Left ventricle myocardium inferior (tissue), 1 donor: ENCODE measurements at places on chromosomes 3 and 15. TPM values are rescaled to one million over a fixed set of nuclear protein-coding genes. Genes with fewer than 3 reads are reported as not detected.

DNA sequence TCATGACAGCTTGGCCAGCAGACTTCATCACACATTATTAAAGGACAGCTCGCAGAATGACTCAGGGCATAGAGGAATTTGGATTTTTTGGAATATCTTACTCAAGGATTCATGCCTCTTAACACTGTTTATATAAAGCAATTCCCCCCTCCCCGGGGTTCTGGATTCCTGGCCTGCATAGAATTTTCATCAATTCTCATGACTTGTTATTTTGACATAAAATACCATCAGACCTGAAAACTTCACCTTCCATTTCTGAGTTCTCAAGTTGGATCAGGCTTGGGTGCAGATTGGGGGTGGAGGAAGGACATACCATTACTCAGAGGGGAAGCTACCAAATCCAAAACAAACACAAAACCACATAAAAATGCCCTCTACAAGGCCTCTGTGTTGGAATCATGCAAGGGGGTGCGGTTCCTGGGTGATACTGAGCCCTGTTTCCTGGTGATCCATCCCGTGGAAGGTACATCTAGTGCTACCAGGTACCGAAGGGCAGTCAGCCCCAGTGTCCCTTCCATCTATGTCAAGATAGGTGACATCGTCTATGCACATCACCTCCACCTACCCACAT, 95.3 kb downstream of the DAPK2 start:
- H3K4me1 ChIP-seq: no peaks in the 10 kb centered on the region
- H3K36me3 ChIP-seq: peaks cover 5% of the 10 kb centered on the region
- DNase-seq: no peak
- no peak overlapping the region for H3K27ac ChIP-seq
- H3K27me3 ChIP-seq: no peaks in the 10 kb centered on the region

DNA sequence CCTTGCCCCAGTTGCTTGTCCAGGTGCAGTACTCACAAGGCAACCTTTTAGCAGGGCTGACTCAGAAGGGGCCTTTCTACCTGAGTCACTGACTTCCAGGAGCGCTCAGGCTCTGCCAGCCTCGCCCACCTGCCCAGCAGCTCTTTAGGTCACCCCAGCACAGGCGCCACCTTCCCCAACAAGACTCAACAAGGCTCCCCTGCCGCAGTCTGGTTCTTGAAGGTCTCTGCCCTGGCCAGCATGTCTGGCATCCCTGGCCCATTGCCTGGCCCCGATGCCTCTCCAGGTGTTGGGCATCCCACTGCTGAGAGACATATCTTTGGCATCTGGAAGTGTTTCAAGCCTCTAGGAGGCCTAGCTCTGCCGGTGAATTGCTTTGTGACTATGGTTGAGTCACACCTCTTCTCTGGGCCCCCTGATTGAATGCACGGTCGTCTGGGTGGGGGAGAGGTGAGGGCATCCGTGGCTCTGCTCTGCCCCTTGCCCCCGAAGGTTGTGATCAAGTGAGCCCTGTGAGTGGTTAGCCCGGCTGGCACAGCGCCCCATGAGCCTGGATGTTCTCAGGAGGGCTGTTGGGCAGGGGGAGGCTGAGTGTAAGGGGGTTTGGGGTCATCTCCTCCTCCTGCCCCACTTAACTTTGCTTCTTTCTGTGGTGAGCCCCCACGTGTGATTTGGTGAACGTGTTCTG, 21.6 kb downstream of the SNX33 start:
- no peaks in the 10 kb centered on the region for H3K36me3 ChIP-seq
- H3K4me1 ChIP-seq: peaks cover 67% of the 10 kb centered on the region
- H3K27ac ChIP-seq: no peak overlapping the region
- H3K27me3 ChIP-seq: no peaks in the 10 kb centered on the region

DNA sequence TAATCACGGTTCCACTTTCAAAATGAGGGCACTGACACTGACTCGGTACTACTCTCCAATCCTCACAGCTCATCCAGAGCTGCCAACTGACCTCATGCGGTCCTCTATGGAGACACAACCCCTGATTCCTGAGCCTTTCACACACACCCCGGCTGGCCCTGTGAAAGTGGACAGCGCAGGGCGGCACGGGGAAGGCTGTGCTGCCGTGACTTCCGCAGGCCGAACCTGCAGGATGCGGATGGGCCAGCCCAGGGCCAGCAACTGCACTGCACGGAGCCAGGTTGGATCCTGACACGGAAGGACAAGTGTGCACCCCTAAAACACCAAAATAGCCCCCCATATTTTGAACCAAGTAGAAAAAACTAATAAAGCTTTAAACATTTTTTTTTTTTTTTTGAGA, 41.0 kb downstream of the IQSEC1 start:
- no peak overlapping the region for H3K4me3 ChIP-seq
- H3K4me1 ChIP-seq: peaks cover 13% of the 10 kb centered on the region
- H3K36me3 ChIP-seq: no peaks in the 10 kb centered on the region
- H3K27me3 ChIP-seq: no peaks in the 10 kb centered on the region
- H3K27ac ChIP-seq: no peak overlapping the region

- H3K27me3 ChIP-seq: peaks cover 47% of the 10 kb centered on the region
- H3K4me3 ChIP-seq: no peak overlapping the region
- H3K4me1 ChIP-seq: no peaks in the 10 kb centered on the region
- H3K27ac ChIP-seq: no peak overlapping the region
Measured at GRCh38 chr3:58746758-58747157, 80.2 kb upstream of the FAM3D start.

GRCh38 chr3:71077070-71077469, 506.5 kb downstream of the FOXP1 start:
- H3K36me3 ChIP-seq: no peaks in the 10 kb centered on the region
- no peaks in the 10 kb centered on the region for H3K27me3 ChIP-seq
- peaks cover 55% of the 10 kb centered on the region for H3K4me1 ChIP-seq
- DNase-seq: no peak

DNA sequence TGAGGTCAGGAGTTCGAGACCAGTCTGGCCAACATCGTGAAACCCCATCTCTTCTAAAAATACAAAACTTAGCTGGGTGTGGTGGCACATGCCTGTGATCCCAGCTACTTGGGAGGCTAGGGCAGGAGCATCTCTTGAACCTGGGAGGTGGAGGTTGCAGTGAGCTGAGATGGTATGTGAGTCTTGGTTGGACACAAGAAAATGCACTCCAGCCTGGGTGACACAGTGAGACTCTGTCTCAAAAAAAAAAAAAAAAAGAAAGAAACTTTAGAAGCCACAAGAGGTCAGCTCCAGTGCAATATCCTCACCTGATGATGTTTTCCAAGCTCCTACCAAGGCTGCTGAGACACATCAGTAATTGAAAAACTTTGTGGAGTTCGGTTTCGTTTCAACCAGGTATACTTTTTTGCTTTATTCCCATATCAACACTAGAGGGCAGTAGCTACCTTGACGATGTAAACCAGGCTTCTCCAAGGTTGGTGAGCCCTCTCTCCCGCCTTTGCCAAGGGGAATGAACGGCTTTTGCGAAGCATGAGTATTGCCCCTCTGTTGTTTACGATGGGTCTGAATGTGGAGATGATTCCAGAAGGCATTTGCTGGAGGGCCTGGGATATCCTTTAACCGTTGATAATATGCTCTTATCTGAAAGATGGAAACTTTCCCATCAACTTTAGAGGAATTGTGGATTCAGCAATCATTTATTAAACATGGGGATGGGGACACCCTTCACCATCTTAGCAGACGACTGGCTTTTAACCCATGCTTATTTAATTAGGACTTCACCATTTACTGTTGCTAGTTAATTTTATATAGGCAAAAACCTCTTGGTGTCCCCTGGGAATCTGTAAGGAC, 202.8 kb downstream of the SV2B start:
- no peaks in the 10 kb centered on the region for H3K36me3 ChIP-seq
- peaks cover 17% of the 10 kb centered on the region for H3K4me1 ChIP-seq
- no peak for DNase-seq
- no peak overlapping the region for H3K27ac ChIP-seq

- no peaks in the 10 kb centered on the region for H3K4me1 ChIP-seq
- DNase-seq: peak; percentile 25
Measured at GRCh38 chr15:23877502-23878412, 190.7 kb upstream of the NDN start.

- H3K4me3 ChIP-seq: peak overlapping the region; percentile 96
- peaks cover 62% of the 10 kb centered on the region for H3K4me1 ChIP-seq
- no peaks in the 10 kb centered on the region for H3K27me3 ChIP-seq
- no peaks in the 10 kb centered on the region for H3K36me3 ChIP-seq
- peak; percentile 80 for DNase-seq
- peak overlapping the region; percentile 92 for H3K27ac ChIP-seq
Measured at GRCh38 chr3:38454884-38455638, 1.4 kb downstream of the ACVR2B start.

The RBP2 gene
- total RNA-seq: not detected
